ENCODE measurements at places on chromosomes 11 and 22.

GRCh38 chr11:128039140-128040021 is 548.0 kb downstream of the ETS1 start:
- DNase-seq, result no peak

- no peak for DNase-seq
Observed at GRCh38 chr11:71446942-71447688, 1.1 kb downstream of the DHCR7 start.

- no peak for DNase-seq
Observed at GRCh38 chr11:116990061-116990473, 108.2 kb downstream of the SIK3 start.

- no peak for DNase-seq
Observed at GRCh38 chr11:47388697-47389576, 10.6 kb upstream of the SPI1 start.

DNA sequence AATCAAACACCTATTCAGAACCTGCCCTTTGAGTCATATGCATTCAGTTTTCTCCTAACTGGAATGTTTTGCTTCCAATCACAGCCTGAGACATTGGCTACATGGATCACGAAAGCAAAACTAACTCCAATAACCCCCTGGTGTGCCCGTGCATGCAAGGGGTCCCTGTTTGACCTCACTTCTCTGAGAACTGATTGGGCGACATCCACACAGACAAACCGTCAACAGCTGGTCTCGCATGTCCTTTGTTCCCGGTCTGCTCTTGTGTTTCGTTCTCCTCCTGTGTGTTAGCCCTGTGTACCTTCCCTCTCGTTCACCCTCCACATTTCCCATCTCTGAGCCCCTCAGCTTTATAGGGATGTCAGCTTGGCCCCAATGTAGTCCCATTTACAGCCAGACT is 67.2 kb upstream of the TTC12 start:
- no peak for DNase-seq

DNA sequence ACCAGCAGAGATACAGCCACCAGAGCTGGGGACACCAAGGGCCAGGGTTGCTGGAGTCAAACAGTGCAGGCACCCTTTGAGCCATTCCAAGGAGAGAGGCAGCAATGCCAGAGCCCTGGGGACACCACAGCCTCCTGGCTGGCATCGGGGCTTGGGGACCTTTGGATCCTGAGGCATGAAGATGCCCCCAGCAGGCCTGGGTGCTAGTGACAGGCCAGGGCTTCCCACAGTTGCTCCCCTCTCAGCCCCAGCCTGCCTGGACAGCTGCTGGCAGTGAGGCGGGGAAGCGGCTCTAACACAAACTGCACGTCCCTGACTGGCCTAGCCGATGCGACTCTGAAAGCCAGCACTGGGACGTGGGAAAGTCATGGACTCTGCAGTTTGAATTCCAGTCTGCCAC is 2.7 kb downstream of the CD5 start:
- no peak for DNase-seq

- DNase-seq, result peak; percentile 9
Observed at GRCh38 chr11:113553915-113554314, 78.7 kb upstream of the DRD2 start.

Data from hematopoietic multipotent progenitor cell treated with erythropoietin and hydrocortisone succinate and interleukin-3 and kit ligand, for 15 days (in vitro differentiated cells).